Nucleus accumbens (tissue), 56 donors: ENCODE measurements at places on chromosomes 6 and 20.

DNA sequence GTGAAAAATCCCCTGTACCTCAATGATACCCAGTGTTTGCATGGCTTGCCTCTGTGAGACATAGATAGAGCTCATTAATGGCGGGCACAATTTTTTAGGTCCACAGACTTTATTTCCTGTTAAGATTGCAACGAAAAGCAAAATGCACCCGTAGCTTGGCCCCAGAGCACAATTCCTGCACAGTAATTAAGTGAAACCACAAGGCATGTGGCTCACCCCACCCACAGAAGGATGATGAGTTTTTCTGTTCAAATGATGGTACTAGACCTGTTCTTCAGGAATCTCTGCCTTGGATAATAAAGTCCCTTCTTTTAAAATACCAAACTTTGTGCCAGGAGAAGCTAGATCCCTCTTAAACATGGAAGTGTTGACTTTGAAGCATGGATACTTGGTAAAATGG, 738.1 kb downstream of the QKI start:
- DNase-seq: no peak

DNA sequence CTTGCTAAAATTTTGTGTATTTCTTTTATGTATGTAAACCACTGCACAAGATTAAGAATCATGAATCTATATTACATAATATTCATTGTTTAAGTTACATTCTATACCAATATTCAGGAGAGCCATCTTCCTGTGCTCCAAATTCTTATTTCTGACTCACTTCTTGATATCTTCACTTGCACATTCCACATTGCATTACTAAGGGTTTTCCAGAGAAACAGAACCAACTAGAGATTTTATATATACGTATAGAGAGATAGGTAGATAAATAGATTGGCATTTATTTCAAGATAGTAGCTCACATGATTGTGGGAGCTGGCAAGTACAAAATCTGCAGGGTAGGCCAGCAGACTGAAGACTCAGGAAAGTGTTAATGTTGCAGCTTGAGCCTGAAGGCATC, 222.2 kb upstream of the PRSS16 start:
- DNase-seq: no peak

GRCh38 chr6:148179786-148180185, 162.9 kb upstream of the SASH1 start:
- DNase-seq: no peak

- no peak for DNase-seq
Observed at GRCh38 chr6:41695825-41696224, 39.6 kb downstream of the TFEB start.

- no peak for DNase-seq
Observed at GRCh38 chr6:125798734-125799508, 8.2 kb downstream of the NCOA7 start.
